Pancreas (tissue), 10 donors: ENCODE measurements at places on chromosomes 6 and 20. TPM values are rescaled to one million over a fixed set of nuclear protein-coding genes. Genes with fewer than 3 reads are reported as not detected.

Gene FRMD1
- total RNA-seq, result not detected

Gene GPX6
- total RNA-seq, result not detected

Gene HTR1E
- total RNA-seq, result 0.24 TPM

Gene BPIFB2
- not detected for total RNA-seq

Gene MYBL2
- total RNA-seq, result 4.7 TPM

Gene METTL24
- total RNA-seq, result 1.3 TPM

Gene MAP3K5
- 19.6 TPM for total RNA-seq

Gene FERMT1
- total RNA-seq, result 1.9 TPM

Gene TNFAIP3
- 30.1 TPM for total RNA-seq

Gene CEP85L
- 7.4 TPM for total RNA-seq

Gene CD164
- total RNA-seq, result 96.8 TPM

Gene TNXB
- 15.2 TPM for total RNA-seq

Gene ANGPT4
- not detected for total RNA-seq

Gene COX4I2
- 0.60 TPM for total RNA-seq

Gene RSPH9
- 0.12 TPM for total RNA-seq

Gene ADAM33
- 0.88 TPM for total RNA-seq

Gene FABP7
- total RNA-seq, result not detected

Gene RAET1L
- total RNA-seq, result not detected

Gene SLC22A23
- total RNA-seq, result 15.5 TPM

Gene PLAGL2
- total RNA-seq, result 3.4 TPM
